ENCODE measurements at places on chromosomes 12 and 14.

DNA sequence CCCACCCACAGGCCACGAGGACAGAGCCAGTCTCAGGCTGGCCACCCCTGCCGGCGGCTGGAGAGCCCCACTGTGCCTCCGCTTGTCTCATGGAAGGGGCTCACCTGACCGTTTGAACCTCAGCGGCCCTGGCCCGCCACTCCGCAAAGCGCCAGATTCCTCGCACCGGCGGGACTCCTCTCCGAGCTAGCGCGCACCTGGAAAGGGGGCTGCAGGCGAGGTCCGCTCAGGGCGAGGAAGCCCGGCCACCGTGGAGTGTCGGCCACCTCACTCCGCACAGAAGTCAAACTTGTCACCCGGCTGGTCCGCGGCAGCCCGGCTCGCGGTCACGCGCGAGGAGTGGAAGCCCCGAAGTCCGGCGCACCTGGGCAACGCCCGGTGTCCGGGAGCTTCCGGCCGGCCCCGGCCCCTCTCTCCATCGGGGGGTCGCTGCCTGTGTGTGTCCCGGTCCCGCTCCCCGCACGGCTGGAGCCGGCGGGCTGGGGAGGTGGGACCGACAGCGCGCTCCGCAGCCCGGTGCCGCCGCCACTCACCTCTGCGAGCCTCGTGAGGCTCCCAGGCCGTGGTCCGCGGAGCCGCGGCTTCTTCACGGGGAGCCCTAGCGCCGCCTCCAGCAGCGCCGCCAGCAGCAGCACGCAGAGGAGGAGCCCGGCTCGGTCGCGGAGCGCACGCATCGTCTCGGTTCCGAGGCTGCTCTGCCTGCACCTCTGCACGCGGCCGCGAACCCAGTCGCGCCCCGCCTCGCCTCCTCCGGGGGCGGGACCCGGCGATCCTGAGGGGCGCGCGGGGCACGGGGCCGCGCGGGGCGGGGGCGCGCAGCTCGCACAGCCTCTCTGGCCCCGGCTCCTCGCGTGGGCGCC lies at the start of gene ISM2:
Gene ISM2, minus strand, starts transcription at position 697 of the 860 bp plus-strand sequence. Its CDS starts 23 bp downstream, at position 674.
- DNase-seq, result peak; percentile 19

DNA sequence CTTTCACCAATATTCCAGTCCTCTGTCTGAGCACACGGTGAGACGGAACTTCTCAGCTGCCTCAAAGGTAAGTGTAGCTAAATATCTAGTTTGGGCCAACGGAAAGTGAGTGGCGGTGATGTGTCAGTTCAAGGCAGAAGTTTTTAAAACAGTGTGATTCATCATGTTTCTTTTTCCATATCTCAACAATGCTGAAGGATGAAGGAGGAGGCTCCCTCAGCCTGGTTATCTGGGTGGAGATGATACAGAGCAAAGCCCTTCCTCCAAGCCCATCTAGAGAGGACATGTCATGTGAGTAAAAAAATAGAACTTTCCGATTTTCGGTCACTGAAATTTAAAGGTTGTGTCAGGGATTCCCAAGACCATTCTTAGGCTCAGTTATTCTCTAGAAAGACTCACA lies 13.1 kb upstream of the ANP32D start:
- DNase-seq, result peak; percentile 18

DNA sequence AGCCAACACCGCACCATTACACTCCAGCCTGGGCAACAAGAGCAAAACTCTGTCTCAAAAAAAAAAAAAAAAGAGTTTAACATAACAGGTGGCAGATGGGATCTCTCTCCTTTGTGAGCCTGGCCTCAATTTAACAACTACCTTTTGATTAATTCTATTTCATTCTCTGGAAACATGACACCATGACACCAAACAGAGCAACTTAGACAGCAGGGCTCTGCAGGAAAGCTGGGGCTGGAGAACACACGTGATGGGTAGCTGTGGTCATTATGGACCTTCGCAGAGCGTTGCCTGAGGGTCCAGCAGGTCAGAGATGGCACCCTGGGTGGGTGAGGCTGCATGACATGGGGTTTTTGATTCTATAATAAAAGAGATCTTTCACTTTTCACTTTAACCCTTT lies 1.7 kb upstream of the DGLUCY start:
- DNase-seq, result no peak

DNA sequence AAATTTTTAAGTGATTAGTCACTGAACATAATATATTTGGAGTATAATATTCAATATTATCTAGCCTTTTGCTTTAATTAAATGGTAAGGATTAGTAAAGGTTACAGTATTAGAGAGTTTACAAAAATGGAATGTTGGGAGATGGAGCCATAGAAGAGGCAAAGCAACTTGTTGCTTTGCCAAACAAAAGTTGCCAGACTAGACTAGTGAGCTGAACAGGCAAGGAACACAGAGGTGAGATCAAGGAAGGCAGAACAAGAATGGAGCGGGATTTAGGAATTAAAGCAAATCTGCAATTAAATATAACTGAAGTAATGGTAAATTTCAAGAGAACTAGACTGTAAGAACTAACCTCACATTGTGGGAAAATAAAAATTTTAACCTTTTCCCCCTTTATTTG lies 5.1 kb downstream of the ARF6 start:
- no peak for DNase-seq

- DNase-seq, result peak; percentile 12
Observed at GRCh38 chr14:52835122-52835903, 43.9 kb upstream of the GNPNAT1 start.

DNA sequence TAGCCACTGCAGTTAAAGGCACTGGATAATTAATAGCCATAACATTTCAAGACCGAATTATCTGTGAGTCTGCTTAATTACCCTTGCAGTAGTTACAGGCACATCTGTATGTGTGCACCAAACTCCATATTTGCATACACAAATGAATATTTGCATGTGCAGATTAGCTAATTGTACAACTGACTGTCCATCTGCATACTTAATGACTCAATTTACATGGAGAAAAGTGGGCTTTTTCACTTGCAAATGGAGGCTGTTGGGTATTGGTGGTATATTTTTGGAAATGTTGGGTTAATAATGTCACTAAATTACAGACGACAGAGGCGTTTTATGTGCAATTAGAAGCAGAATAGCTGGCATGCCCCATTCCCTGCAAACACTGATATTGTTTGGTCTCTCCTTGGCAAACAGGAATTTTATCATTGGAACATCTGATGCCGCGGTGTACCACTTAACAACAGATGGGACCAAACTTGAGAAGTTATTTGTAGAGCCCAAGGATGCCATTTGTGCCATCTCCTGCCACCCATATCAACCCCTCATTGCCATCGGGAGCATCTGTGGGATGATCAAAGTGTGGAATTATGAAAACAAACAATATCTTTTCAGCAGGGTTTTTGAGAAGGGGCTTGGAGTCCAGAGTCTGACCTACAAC lies 39.6 kb downstream of the CFAP251 start:
- no peak for DNase-seq

DNA sequence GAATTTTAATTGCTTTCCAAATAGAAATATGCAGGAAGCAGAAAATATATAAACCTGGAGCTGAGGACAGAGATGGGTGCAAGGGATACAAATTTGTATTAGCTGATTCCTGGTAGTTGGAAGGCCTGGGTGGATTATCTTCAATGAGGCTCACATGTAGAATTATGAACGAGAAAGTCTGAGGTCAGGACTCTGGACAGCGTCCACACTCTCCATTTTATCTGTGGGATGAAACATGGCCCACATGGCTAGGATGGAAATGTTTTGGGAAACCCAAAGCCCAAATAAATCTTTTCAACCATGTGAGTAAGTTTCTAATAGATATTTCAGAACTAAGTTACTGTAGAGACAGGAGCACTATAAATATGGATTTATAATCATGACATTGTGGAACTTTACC lies 256.1 kb downstream of the APAF1 start:
- no peak for DNase-seq

- no peak for DNase-seq
Observed at GRCh38 chr12:75979181-75979580, 52.4 kb downstream of the PHLDA1 start.

DNA sequence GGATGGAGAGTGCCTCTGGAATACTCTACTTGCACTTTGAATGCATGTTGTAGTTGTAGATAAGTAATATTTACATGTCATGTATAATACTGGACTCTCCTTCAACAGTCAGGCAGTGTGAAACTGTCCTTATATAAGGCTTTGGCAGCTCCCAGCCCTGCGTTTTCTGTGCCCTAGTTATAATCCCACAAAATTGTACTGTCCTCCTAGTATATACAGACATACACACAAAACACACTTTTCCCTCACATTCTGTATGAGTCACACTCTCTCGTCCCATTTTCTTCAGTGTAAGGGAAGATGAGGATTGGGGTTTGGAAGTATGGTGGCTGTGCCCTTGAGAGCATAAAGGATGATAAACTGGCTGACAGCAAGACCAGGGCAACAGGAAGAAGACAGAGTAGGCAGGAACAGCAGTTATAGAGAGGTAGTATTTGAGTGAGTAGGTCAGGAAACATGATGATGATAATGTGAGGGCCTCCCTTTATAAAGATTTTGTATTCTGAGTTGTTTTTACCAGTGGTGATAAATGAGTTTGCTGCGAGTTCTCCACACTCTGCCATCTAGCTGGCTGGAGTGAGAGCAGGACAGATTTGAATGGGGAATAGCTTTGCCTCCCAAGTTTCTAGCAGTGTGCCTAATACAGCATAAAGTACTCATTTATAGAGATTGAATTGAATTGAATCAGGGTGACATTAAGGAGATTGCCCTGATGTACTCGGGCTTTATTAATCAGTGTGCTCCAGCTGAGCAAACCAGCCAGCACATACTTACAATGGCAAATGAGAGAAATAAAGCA lies 5.0 kb downstream of the CREBL2 start:
- no peak for DNase-seq

DNA sequence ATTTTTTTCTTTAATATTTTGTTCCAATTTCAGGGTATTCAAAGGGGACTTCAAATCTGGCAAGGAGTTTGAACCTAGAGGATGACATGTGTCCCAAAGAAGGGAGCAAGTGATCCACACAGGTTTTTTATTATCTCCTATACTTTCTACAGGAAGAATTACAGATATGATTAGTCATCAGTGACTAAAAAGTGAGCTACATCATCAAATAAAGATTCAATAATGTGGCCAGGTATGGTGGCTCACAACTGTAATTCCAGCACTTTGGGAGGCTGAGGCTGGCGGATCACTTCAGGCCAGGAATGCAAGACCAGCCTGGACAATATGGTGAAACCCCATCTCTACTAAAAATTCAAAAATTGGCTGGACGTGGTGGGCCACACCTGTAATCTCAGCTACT lies 24.2 kb downstream of the GLT8D2 start:
- DNase-seq, result no peak

- no peak for DNase-seq
Observed at GRCh38 chr14:83162361-83162929, 1628.8 kb upstream of the SEL1L start.
